NCI-H510A (cell line): ENCODE measurements at places on chromosomes 7 and 10.

DNA sequence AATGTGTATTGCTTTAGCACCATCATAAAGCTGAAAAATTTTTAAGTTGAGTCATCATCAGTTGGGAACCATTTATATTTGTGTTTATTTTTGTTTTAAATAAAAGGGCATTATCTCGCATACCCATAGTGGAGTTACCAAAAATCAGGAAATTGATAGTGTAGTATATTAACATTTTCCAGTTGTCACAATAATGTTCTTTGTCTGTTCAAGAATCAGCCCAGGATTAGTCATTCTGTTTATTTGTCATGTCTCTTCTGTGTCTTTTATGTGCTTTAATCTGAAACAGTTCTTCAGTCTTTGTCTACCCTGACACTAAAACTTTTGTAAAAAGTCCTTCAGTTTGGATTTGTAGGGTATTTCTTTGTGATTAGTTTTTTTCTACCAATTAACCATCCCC lies 827.8 kb upstream of the ZWINT start:
- DNase-seq, result no peak

DNA sequence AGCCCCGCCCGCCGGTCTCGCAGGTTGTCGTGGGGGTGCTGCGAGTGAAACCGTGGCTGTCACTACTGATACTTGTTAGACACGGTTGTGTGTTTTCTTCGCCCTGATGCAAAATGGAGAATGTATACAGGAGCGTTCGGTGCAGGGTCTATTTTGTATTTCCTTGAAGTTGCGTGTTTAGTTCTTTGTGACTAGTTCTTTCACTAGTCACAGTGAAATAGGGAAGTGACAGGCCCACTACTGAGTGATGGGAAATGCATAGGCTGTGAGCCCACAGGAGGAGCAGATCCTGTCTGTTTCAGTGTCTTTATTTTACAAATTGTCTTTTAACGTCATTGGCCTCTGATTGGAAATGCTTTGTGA lies 675 bp downstream of the ABRAXAS2 start:
- DNase-seq, result no peak

GRCh38 chr10:61621605-61622051 lies 41.1 kb upstream of the CABCOCO1 start:
- DNase-seq, result no peak

- no peak for DNase-seq
These were observed 616.9 kb upstream of the FOXK1 start for GRCh38 chr7:4065190-4065589.

DNA sequence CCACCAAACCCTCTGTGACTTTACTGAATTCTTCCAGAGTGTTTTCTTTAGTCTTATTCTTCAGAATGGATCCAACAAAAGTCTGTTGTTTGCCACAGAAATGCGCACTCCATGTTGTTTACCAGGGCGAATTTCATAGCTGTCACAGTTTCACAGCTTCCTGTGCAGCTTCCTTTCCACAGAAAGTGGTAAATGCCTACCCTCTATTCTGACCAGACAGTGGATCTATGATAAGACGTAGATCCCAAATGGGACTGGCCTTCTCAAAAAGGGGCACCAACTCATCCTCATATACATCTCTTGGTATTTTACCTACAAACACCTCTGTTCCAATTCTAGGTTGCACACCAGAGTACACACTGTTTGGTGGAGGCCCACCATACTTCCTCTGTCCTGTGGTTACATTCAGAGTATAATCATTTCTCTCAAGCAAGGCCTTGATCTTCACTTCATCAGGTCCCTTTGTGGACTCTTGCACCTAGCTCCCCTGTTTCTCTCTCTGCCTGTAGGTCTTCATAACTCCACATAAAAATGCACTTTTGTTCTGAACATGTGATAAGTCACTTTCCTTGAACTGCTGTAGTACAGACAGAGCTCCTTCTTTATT lies 91.7 kb downstream of the MLLT10 start:
- no peak for DNase-seq

DNA sequence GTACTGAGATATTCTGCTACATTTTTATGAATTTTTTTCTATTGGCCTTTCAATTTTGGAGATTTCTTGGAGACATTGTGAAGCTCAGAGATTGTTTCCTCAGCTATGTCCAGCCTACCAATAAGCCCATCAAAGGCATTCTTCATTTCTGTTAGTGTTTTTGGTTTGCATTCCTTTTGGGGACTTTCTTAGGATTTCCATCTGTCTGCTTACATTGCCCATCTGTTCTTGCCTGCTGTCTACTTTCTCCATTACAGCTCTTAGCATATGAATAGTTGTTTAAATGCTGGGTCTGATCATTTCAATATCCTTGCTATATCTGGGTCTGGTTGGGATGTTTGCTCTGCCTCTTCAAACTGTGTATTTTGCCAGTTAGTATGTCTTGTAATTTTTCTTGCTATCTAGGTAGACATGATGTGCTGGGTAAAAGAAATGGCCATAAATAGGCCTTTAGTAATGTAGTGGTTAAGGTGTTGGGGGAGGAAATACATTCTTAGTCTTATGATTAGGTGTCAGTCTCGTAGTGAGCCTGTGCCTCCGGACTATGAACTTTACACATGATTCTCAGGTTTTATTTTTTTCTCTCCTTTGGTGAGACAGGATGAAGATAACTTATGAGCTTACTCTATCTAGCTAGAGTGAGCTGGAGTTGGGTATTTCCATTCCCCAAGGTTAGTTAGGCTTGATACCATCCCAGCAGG lies 32.6 kb upstream of the NME8 start:
- no peak for DNase-seq

DNA sequence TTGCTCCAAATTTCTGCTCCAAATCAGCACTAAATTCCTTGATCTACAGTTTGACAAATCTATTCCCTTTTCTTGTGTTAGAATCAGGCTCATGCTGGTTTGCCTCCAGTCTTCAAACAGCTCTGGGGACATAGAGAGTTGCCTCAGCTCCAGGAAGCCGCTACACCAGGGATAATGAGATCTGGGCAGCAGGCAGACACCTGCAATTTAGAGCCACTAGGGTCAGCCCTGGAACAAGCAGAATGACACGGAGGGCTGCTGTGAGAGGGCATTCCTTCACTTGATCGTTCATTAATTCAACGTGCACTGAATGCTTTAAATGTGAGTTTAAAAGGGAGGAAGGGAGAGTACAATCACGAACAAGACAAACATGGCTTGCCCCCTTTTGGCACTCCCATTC lies 3.7 kb upstream of the ELMO1 start:
- no peak for DNase-seq

DNA sequence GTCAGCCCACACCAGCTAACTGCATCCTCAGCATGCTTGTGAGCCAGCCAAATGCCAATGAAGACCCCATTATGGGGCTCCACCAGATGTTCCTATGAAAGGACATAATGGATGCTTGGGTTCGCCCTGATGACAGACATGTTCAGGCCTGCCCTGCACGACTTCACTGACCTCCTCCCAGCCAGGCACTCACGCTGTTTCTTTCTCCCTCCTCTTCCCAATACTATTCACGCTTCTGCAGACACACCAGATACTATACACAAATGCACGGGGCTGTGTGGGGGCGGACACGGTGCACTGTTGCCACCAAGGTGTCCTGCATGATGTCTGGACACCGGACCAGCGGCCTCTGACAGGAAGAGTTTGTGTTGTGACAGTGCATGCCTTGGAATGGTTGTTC lies 284.2 kb downstream of the PRPF18 start:
- no peak for DNase-seq

GRCh38 chr10:31604096-31604495 lies 285.1 kb downstream of the ZEB1 start:
- DNase-seq, result no peak

GRCh38 chr10:125068406-125068805 lies 92.0 kb downstream of the CTBP2 start:
- DNase-seq, result no peak

DNA sequence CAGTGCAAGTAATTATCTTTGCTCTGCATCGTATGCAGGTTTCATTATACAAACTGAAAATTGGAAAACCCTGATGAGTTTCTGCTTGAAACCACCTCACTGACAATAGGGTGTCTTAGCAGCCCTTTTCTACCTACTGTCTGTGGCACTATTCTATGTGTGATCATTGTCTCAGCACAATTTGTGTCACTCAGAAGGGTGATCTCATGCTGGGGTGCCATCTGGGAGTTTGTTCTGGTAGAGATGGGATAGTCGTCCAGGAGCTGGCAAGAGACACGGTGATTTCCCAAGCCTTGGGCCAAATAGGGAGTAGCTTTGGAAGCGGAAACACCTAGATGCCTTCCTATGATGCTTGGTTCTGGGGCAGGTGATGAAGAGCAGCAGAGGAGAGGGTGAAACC lies 186.3 kb downstream of the FRMD4A start:
- DNase-seq, result no peak

- no peak for DNase-seq
These were observed 64.7 kb upstream of the ANK3 start for GRCh38 chr10:60454336-60454735.

DNA sequence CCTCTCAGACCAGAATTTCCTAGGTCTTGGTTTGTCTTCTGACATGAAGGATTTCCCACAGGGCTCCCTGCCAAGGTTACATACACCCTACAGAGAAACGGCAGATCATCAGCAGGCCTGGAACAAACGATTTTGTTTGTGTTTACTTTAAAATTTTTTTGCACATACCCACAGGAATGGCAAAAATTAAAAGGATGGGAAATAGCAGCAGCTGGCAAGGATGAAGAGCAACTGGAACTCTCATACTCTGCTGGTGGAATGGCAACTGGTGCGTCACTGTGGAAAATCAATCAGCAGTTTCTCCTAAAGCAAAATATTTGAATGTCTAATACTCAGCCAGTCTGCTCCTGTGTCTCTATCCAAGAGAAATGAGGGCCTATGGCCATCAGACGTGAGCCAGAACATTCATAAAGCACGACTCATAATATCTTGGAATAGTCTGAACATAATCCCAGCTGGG lies 6.5 kb downstream of the BAIAP2L1 start:
- DNase-seq, result no peak

DNA sequence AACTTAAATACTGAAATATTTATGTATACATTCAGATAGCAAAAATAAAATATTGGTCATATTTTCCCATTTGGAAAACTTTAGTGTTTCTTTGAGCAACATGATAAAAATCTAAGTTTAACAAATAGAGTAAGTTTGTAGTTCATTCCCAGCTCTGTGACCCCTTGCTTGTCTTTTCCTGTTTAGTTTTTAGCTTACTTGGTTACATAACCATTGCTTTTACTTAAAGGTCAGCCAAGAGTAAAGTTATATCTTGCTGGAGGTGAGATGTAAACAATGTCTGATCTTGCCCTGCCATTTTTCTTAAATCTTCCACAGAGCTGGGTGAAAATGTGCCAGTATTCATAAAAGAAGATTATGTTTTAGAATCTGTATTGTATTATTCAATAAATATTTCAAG lies 46.7 kb upstream of the MDFIC start:
- no peak for DNase-seq

GRCh38 chr10:133473270-133473669 lies 19.5 kb downstream of the SCART1 start:
- no peak for DNase-seq

DNA sequence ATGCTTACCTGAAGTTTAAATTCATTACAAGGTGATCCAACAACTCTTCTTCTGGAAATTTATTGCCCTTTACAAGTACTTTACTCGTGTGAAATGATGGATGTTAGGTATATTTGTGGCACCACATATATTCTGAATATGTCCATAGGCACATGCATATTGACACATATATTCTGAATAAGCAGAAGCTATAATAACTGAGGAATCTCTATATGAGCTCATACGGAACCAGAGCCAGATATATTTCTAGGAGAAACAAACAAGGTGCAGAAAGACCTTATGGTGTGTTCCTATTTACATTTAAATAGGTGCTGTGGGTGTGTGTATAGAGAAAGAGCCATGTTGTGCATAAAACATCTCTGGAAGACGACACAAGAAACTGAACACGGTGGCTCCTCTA lies 456.1 kb upstream of the NPVF start:
- no peak for DNase-seq

- DNase-seq, result no peak
These were observed 188.6 kb downstream of the ZNF365 start for GRCh38 chr10:62562795-62563194.

- DNase-seq, result no peak
These were observed 92.0 kb upstream of the CALN1 start for GRCh38 chr7:72504061-72504706.

DNA sequence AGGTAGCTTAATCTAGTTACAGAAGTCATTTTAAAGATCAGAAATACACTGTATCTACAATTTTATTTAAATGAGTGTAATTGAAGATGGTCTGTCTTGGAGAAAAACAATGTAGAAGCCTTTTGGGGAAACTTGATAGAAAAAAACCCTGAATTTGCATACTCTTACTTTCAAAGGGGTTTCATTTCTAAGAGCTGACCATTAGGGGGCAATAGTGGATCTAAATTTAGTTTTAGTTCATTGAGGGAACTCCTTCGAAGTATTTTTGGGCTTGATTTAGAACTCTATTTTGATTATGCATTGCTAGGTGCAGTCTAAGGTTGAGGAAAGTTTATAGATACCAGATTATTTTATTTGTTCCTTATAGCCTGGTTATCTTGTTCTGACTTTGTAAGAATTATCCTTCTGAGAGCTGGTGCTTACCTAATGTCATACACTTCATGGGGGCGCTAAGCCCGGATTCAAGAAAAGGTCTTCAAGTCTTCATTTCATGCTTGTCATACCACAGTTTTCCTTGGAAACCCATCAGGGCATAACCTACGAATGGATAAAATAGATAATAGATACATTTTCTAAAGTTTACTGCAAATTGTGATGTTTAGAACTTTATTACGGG lies 69.1 kb upstream of the MXI1 start:
- DNase-seq, result peak; percentile 14

DNA sequence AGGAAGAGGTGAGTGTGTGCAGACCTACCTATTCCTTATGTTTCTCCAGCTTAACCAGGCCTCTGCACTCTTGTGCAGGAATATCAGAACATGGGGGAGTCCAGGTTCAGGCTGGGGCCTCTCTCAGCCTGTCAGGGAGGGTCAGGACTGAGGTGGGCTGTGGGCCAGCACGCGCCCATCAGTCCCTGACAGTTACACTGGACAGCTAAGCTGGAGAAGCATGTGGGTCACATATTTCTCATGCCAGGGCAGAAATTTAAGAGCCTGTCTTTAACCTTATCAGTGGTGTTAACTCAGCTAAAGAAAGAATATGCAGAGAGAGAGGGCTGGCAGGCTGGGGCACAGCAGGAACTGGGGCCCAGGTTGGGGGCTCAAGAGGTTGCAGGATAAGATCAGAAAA lies 8.7 kb upstream of the POLD2 start:
- no peak for DNase-seq

DNA sequence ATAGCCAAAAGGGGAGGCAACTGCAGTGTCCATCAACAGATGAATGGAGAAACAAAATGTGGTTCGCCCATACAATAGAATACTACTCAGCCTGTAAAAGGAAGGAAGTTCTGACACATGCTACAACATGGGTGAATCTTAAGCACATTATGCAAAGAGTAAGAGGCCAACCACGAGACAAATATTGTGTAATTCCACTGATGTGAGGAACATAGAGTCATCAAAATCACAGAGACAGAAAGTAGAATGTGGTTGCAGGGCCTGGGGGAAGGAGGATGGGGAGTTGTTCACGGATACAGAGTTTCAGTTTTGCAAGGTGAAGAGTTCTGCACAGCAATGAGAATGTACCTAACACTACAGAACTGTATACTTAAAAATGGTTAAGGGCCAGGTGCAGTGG lies 13.7 kb upstream of the C10orf71 start:
- DNase-seq, result no peak
